ENCODE measurements at places on chromosomes 7 and 10. TPM values are rescaled to one million over a fixed set of nuclear protein-coding genes. Genes with fewer than 3 reads are reported as not detected.

The DOCK1 gene
- 82.8 TPM for total RNA-seq

The WASL gene
- 25.8 TPM for total RNA-seq

The POP7 gene
- total RNA-seq = 23.5 TPM

The ZNF722 gene
- not detected for total RNA-seq

The NOM1 gene
- 16.9 TPM for total RNA-seq

The IFIT2 gene
- 11.9 TPM for total RNA-seq

The HOXA7 gene
- not detected for total RNA-seq

The CLDN12 gene
- 33.9 TPM for total RNA-seq

The SRRM3 gene
- total RNA-seq = 1.9 TPM

The RSPH10B2 gene
- under 0.01 TPM for total RNA-seq
